ENCODE measurements at places on chromosomes 16 and 17.

DNA sequence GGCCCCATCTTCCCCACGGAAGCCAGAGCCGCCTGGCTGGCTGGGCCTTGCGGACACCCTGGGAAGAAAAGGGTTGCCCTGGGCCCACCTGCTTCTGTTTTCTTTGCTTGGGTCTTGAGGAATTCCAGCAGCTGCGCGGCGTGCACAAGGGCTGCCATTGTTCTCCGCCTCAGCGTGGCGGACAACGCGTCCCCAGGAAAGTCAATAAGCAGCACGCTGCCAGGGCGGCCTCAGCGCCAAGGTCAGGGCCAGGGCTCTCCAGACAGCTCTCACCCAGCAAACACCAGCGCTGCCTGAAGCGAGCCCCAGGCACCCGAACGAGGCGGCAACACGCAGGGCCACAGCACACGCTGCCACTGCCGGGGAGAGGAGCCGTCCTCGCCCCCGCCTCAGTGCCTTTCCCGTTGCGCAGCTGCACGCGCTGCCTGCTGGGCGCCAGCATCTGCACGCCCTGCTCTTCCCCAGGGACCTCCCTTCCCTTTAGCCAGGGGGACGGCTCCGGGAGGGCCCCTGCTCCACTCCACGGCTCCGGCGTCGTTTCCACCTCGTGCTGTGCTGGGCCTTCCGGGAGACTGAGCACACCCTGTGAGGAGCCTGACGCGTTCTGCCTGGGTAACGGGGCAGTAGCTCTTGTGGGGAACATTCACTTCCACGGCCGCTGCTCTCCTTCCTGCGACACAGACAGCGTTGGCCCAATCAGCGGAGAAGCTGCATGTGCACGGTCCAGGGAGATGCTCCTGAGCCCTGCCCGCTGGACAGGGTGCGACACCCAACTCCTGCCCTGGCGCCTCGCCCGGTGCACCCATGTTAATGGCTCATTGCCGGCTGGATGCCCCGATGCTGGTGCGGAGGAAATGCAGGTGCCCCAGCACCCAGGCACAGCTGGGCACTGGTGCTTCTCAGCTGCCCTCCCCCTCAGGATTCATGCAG is 57.8 kb downstream of the LMF1 start:
- no peak for DNase-seq

GRCh38 chr17:45696442-45696841 is 87.7 kb upstream of the CRHR1 start:
- DNase-seq = no peak

GRCh38 chr17:4953451-4953961 is 2.6 kb downstream of the ENO3 start:
- no peak for DNase-seq

GRCh38 chr17:1989135-1989534 is 36.0 kb downstream of the RTN4RL1 start:
- DNase-seq = no peak

Data from stimulated activated CD4-positive, alpha-beta T cell treated with anti-CD3 and anti-CD28 coated beads, Interleukin-1b, Interleukin-23, amount 100 ng/mL, for 1 hour (primary cell).